ENCODE measurements at places on chromosomes 11 and 22.

DNA sequence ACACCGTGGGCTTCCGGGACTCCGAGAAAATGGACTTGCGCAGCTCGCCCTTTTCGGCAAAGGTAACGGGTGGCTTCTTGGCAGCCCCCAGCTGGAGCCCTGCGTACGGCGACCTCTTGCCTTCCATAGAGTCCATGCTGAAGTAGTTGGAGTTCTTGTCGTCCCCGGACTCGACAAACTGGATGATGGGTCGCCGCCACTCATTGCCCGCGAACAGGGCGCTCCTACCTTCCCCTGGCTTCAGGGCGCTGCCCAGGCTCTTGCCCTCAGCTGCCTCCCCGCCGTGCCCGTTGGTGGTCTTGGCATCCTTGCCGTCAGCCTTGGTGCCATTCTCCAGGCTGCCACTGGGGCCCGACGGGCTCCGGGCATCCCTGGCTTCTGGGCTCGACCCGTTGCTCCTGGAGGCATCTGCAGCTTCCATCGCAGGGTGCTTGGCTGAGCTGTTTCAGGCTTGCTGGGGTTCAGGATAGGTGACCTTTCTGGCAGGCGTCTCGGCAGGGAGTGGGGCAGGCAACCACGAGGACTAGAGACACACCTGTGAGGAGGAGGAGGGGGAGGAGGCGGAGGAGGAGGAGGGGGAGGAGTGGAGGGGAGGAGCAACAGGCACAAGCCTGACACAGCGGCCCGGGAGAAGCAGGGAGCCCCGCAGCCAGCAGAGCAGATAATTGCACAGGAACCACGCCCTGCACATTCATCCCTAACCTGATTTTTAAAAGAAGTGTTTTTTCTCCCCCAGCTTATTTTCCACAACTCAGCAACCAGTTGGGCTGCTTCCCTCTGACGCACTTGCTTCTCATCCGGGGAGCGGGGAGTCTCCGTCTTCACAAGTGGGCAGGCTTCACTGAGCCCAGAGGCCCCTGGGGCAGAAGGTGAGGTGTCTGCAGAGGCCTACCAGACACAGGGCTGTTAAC is at the start of gene TRIM29:
TSS of gene TRIM29 (minus strand) at position 503 of the 911 bp plus-strand sequence. CDS start at position 421, 82 bp downstream.
- no peak for DNase-seq

DNA sequence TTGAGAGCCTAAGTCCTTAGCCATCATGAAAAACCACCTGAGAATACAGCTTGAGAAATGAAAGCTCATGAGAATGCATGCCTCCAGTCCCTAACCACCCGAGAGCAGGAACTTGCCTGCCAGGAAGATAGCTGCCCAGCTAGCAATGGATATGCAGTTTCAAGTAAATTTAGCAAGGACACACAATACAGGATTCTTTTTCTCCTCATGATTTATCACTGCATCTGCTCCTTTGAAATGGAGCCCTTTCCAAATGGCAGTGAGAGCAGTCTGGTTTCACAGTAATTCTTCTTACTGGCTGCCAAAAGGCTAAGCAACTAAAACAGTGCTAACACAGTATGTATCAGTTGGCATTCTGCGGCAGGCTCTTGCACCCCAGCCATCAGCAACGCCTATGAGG is 109.9 kb downstream of the MICAL3 start:
- DNase-seq, result no peak

- peak; percentile 58 for DNase-seq
Measured at GRCh38 chr11:75428281-75428724, 4.7 kb downstream of the KLHL35 start.

- no peak for DNase-seq
Measured at GRCh38 chr22:43182726-43183125, 4.2 kb downstream of the TTLL12 start.
